ENCODE measurements at places on chromosomes 12 and 14.

- DNase-seq = no peak
Measured at GRCh38 chr12:109418848-109419480, 58.1 kb downstream of the KCTD10 start.

DNA sequence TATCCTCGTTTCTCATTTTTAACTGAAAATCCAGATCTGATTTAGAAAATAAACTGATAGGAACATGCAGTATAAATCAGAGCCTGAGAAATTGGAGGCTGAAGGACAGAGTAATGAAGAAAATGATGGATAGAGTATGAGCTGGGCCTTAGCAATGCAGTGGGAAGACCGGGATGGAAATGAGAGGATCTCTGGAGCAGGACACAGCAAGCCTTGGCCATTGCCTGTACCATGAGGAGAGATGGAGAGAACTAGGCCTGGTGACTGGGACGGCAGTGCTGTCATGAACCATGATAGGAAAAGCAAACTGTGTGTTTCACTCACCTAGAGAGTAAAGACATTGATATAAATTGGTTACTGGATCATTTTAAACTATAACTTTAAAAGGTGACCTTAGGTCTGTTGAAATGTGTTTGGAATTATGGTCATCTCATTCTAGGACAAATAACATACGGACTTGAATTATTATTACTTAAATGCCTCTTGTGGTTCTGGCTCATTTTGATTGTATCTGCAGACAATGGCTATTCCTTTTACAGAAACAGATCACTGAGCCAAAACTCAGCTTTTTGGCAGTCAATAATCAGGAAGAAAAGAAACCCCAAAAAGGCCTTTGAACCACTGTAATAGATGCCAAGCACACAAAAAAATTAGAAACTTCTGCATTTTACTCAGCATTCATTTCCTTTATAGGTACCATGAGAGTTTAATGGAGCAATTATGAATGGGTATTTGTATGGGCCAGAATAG lies 251.9 kb upstream of the PRKD1 start:
- DNase-seq = no peak

DNA sequence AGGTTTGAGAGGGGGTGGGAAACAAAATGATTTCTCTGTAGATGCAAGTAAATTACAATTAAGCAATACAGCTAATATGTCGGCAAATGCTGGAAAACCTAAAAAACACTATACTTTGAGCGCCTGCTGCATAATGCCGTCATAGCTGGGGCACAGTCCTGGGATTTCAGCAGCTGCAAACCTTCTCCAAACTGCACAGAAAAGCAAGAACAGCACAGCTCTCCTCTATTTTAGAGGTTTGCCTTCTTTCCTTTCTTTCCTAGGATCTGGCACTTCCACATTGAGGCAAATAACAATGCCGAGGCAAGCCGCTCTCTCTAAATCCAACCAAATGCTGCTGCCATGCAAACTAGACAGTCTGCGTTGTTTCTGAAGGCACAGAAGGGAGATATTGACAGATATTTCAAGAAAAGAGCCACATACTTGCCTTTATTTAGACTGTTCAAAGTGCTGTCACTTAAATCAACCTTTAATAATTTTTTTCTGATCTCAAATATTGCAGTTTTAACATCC lies 287.1 kb upstream of the G2E3 start:
- DNase-seq = no peak

DNA sequence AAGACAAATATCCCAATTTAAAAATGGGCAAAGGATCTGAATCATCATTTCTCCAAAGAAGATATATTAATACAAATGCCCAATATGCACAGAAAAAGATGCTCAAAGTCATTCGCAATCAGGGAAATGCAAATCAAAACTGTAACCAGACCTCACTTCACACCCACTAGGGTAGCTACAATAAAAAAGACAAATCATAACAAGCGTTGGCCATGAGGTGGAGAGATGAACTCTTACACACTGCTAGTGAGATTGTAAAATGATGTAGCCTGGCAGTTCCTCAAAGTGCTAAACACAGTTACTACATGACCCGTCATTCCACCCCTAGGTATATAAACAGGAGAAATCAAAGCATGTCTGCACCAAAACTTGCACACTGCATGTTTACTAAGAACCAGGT lies 30.4 kb downstream of the CDC42BPB start:
- no peak for DNase-seq

- no peak for DNase-seq
Measured at GRCh38 chr12:119068129-119068856, 87.0 kb downstream of the SRRM4 start.

DNA sequence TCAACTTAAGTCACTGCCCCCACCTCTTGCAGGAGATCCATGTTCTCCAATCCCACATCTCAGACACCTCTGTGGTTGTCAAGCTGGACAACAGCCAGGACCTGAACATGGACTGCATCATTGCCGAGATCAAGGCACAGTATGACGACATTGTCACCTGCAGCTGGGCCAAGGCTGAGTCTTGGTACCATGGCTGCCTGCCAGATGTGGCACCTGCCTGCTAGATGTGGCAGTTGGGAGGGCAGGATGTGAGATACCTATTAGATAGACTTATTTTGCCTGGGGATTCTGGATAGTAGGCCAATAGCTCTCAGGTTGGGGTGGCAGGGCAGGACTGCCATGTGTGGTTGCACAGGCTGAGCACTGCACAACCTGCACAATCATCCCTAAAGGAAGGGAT lies 7.9 kb upstream of the KRT86 start:
- no peak for DNase-seq

DNA sequence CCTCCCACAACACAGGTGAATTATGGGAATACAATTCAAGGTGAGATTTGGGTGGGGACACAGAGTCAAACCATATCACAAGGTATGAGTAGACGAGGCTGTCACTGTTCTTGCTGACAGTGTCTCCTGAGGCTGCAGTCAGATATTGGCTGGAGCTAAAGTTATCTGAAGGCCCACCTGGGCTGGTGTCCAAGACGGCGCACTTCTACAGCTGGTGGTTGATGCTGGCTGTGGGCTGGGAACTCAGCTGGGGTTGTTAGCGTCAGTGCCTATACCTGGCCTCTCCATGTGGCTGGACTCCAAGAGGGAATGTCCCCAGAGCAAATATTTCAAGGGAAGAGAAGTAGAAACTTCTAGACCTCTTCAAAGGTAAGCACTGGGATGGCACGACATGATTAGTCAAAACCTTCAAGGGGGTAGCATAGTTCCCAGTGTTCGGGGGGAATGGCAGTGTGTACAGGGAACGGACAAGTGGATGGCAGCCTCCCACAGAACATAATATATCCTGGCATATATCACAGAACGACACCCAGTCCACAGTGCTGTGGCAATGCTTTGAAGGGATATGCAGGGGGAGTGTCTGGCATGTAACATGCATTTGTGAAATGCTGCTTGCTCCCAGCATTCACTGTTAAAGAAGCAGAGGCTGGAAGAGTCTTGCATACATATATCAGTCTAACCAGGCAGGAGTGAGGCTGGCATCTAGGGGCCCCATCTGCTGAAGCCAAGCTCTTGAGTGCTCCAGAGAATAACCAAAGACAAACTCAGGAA lies 126.7 kb upstream of the RFLNA start:
- no peak for DNase-seq

GRCh38 chr12:121990114-121990647 lies 31.5 kb upstream of the BCL7A start:
- DNase-seq = no peak

GRCh38 chr12:91994208-91994797 lies 151.3 kb downstream of the BTG1 start:
- no peak for DNase-seq

DNA sequence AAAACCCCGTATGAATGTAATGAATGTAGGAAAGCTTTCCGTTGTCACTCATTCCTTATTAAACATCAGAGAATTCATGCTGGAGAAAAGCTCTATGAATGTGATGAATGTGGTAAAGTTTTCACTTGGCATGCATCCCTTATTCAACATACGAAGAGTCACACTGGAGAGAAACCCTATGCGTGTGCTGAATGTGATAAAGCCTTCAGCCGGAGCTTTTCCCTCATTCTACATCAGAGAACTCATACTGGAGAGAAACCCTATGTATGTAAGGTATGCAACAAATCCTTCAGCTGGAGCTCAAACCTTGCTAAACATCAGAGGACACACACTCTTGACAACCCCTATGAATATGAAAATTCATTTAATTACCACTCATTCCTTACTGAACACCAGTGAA lies 23.8 kb downstream of the ZNF891 start:
- DNase-seq = no peak

DNA sequence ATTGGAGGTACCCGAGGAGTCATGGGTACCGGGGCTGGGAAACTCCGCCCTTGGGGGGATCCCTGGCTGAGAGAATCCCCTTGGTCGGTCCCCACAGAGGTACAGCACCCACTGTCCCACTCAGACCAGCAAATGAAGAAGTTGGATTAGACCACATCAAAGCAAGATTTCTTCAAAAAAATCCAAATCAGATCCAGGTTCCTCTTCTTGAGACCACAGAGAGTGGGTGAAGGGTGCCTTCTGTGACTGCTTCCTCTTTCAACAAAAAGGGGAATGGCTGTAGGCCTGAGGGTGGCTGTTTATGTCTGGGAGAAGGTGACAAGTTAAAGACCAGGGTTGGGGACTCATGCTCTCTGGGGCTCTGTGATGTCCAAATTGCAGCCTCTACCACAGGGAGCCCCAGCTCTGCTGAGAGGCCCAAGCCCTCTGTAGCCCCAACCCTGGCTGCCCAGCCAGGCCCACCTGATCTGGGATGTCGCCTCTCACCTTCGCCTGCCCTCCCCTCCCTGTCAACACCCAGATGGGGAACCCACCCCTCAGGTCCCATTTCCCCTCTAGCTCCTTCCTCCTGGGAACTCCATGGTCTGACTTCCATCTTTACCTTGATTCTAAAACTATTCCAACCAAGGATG lies 50.9 kb downstream of the ZFP36L1 start:
- DNase-seq = no peak

DNA sequence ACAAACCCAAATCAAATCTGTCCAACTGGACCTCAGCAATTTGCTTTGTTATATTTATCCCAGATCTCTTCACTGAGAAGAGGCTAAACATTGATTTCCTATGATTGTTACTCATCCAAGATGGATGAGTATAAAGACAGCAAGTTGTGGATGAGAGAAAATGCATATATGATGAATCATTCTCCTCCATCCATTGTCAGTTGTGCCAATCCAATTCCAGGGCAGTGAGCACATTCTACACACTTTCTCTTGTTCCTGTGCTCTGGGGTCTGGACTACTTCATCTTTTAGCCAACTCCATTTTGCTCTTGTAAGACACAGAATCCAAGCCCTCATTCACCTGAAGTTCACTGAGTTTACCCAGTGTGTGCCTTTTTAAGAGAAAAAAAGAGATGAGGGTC lies 105.7 kb downstream of the GCH1 start:
- no peak for DNase-seq

GRCh38 chr14:72925815-72926291 lies 411 bp upstream of the DCAF4 start:
- DNase-seq = no peak

DNA sequence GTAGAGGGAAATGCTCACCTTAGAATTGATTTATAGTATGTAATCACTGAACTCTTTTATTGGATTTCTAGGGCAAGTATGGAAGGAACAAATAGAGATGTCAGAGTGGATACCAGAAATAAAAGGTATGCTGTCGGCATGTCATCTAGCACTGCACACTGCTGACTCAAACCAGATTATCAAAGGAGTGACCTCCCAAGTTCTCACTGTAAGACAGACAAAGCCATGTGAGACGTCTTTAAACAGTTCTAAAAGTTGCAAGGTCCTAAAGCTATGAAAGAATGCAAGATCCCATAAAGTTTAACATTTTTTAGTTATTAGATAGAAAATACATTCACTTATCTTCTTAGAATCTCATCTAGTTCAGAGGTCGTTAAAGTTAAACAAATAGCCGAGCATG lies 70.0 kb upstream of the CPM start:
- no peak for DNase-seq

- no peak for DNase-seq
Measured at GRCh38 chr12:129160282-129160681, 307.0 kb downstream of the GLT1D1 start.

DNA sequence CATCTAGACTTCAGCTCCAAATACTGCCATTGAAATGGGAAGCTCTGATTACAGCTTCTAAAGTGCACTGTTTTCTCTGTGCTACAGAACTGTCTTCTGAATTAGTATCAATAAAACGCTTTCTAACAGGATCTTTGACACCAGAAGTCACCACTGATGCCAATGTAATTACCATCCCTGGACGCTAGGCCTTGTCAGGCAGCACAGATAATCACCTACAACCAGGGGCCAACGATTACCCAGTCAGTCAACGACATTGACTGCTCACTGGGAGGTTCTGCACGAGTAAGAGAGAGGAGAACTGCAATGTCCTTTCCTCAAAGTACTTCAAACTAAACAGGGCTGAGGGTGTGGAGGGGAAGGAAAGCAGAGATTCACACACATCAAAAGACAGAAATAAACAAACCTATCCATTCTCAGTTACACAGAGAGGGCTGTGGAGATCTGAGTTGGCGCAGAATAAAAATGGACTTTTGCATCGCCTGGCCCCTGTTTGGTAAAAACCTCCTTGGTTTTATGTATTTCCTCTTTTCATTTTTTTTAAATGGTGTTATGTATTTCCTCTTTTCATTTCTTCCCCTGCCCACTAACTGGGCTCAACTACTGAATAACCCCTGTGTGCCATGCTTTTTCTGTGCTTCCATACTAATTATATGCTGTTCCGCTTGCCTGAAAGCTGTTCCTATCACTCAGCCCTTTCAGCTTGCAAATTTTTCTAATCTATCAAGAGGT lies 492.2 kb downstream of the APAF1 start:
- DNase-seq = no peak

GRCh38 chr12:41289501-41289900 lies 101.4 kb downstream of the PDZRN4 start:
- no peak for DNase-seq

- DNase-seq = no peak
Measured at GRCh38 chr12:116959845-116960514, 49.2 kb downstream of the FBXW8 start.

GRCh38 chr12:8096281-8096915 lies 14.3 kb downstream of the NECAP1 start:
- DNase-seq = no peak

DNA sequence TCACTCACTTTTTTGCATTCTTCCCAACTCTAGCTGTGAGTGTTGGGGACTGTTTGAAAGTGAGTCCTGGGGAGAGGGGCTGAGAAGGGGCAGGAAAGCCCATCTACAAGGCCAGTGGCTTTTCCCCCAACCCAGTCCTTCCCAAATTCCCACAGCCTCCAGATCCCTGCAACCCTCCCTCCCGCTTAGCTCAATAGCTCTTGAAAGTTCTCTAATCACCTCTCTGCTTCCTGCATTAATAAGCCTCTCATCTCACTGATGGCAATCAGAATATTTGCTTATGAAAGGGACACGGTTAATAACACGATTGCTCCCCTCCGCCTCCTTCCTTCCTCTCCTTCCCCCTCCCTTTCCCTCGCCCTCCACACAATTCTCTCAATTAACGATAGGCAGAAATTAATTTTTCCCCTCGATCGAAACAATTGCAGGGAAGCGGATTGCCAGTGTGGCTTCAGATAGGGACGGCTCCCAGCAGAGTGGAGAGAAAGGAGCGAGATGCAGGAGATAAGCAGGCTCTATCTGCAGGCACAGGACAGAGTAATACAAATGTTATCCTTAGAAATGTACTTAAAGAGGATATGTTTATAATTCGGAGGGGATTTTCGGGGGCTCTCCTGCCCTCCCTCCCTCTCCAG lies 15.1 kb upstream of the GPATCH2L start:
- DNase-seq = no peak

GRCh38 chr12:124629789-124630480 lies 62.5 kb upstream of the NCOR2 start:
- no peak for DNase-seq

- no peak for DNase-seq
Measured at GRCh38 chr12:56921346-56921745, 12.9 kb downstream of the SDR9C7 start.

Measured in AG04449 (cell line).